ENCODE measurements at places on chromosomes 12 and 14.

DNA sequence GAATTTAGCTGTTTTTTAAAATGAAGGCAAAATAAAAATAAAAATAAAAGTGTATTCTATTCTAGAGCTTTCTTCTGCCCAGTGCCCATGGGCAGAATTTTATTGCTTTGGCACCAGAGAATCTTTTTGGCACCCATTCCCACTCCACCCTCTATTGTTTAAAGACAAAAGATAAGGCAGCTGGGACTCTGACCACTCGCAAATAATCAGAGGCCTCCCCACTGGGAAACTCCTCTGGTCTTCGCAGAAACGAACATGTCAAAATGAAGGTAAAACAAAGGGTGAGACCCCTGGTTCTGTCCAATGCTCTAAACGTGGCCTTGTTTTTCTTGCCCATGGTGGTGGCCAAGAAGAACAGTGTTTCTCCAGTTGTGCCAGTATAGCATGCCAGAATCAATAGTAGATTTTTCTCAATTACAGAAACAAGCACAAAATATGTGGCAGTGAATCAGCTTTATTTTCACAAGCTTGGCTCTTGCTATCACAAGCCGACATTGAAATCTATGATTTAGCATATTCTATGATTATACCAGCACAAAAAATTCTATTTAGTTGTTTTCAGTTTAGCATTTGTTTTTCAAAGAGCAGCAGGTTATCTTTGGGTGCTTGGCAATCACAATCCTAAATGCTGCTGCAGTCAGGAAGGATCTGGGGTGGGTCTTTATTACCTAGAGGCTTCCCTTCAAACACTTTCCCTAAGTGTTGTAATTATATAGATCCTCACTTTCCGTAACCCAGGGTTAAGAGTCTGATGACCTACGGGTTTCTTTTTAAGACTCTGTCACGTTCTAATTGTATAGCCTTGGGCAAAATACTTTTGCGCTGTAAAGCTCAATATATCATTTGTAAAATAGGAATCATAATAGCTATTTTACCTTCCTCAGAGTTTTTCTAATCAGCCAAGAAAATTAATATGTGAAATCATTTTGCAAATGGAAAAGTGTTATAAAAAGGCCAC lies 50.5 kb downstream of the KITLG start:
- no peak for DNase-seq

DNA sequence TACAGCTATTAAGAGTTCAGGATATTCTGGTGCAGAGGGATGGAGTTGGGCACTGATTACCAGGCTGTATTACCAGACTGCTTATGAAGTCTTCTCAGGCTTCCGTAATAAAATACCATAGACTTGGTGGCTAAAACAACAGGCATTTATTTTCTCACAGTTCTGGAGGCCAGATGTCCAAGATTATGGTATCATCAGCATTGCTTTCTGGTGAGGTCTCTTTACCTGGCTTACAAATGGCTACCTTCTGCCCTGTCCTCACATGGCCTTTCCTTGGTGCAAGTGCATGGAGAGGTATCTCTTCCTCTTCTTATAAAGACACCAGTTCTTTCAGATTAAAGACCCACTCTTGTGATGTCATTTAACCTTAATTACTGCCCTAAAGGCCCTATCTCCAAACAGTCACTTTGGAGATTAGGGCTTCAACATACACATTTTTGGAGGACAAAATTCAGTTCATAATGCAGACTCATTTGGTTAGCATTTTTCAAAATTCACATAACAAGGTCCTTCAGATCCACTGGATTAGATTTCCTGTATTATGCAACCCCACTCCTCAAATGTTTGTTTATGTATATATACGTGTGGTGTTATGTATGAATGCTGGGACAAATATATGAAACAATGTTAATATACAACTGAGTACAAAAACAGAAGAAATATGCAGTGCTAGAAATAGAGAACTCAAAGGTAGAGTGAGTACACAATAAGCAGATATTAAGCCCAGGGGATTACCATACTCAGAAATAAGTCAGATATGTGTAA lies 9.3 kb upstream of the ATP2B1 start:
- DNase-seq = no peak

DNA sequence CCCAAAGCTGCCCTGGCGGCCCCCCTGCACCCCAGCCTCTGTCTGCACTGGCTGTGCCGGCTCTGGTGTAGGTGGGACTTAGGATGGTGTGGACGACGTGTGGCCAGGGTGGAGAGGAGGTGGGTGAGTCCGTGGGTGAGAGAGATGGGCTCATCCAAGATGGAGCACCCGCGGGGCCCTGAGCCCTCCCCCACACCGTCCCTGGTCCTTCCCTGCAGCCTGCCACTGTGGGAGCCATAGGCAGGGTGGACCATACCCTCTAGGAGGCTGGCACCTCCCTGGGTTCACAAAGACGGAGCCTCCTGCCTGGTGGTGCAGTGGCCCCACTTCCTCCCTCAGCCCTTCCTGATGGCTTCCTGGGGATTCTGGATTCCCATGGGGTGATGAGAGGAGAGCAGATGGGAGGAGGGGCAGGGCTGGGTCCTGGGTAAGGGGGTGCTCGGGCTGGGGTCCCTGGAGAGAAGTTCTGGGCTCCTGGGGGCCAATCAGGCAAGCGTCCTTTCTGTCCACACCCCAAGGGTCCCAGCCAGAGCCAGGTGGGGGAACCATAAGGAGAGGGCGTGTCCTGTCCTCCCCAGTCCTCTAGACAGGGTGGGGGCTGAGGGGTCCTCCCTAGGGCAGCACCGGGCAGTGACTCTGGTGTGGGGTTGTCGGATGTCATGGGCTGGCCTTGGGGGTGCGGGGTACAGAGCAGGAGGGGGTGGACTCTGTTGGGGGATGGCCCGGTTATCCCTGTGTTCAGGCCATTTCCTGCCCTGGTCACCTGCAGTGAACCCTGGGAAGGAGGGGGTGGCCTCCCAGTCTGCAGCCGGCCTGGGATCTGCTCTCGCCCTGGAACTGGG lies 384.8 kb downstream of the TMEM121 start:
- no peak for DNase-seq

- no peak for DNase-seq
These were observed at the start of gene SP7 for GRCh38 chr12:53336181-53336681. TSS of gene SP7 (minus strand) at chr12:53336354. CDS start at chr12:53335646, 708 bp downstream.

DNA sequence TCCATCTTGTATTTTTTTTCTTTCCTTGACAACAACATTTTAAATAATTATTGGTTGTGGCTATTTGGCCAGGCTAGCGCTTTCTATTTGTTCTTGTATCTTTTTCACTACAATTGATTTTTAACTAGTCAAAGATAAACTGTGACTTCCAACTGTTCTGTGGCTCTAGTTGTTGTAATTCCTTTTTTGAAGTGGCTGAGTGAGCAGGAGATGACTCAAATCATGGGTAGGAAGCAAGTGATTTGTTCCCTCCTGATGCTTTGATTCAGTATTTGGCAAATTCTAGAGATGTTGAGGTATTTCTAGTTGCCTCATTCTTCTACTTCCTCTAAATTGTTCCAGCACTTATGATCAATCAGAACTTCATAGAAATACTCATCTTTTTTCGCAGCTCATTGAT lies 633.5 kb downstream of the RERGL start:
- no peak for DNase-seq

- no peak for DNase-seq
These were observed 399.0 kb downstream of the NAV3 start for GRCh38 chr12:78229591-78230101.

- DNase-seq = no peak
These were observed 1421.0 kb upstream of the FLRT2 start for GRCh38 chr14:84108746-84109457.

DNA sequence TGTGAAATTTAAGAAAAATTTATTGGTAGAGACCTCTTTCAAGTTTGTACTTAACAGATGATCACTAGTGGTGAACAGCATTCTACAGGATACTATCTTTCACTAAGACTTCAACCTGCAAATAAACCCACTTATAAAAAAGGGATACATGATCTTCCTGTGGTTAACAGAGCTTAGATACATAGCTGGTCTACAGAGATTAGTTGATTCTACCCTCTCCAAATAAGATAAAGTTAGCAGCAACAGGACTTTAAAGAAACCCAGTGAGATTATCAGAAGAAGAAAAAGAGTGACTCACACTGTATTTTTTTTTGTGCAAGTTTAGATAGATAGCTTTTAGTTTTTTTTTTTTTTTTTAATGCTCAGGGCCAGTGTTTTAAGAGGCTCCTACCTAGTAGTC lies 34.5 kb downstream of the USP44 start:
- no peak for DNase-seq
